ENCODE measurements at places on chromosomes 12 and 14. TPM values are rescaled to one million over a fixed set of nuclear protein-coding genes. Genes with fewer than 3 reads are reported as not detected.

The PPP1R36 gene
- polyA plus RNA-seq, result 0.72 TPM

The DNAI7 gene
- 0.32 TPM for polyA plus RNA-seq

The GPR132 gene
- 0.32 TPM for polyA plus RNA-seq

The MDGA2 gene
- polyA plus RNA-seq, result not detected

The DIO2 gene
- 0.48 TPM for polyA plus RNA-seq

The NXPH4 gene
- polyA plus RNA-seq, result 1.2 TPM

The NAB2 gene
- 13.8 TPM for polyA plus RNA-seq
